Kidney (tissue), 22 donors: ENCODE measurements at places on chromosomes 7 and 10. TPM values are rescaled to one million over a fixed set of nuclear protein-coding genes. Genes with fewer than 3 reads are reported as not detected.

DNA sequence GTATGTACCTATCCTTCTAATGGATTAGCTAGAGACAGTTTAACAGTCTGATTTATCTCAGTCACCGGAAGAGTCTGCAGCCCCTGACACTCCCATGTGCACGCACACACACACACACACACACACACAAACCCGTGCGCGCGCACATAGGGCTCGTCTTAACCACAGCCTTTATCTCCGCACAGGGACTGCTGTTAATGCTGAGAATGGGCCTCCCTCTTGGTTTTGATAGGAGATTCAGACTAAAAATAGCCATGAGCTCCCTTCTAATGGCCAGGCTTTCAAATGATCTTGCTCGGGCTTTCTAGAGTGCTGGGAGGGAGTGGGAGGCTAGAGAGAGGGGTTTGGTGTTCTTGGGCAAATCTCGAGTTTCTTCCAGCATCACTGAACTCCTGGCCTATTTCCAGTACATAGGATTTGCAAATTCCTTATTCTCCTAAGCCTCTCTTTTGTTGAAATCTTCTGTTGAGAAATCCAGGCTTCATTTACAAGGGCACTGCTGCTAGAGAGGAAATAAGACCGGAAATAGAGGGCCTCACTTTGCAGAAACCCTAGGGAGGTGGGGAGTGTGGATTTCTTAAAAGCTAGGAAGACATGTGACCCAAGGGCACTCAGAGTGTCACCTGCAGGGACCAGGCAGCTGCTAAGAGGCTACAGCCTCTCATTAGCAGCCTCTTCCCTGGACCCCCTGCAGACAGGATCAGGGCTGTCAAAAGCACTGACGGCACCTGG is 2.4 kb downstream of the TMEM72 start:
- DNase-seq, result peak; percentile 81

- no peak for DNase-seq
Measured at GRCh38 chr10:28431139-28431538, 101.8 kb upstream of the WAC start.

- DNase-seq, result no peak
Measured at GRCh38 chr7:3064067-3064466, 20.4 kb upstream of the CARD11 start.

DNA sequence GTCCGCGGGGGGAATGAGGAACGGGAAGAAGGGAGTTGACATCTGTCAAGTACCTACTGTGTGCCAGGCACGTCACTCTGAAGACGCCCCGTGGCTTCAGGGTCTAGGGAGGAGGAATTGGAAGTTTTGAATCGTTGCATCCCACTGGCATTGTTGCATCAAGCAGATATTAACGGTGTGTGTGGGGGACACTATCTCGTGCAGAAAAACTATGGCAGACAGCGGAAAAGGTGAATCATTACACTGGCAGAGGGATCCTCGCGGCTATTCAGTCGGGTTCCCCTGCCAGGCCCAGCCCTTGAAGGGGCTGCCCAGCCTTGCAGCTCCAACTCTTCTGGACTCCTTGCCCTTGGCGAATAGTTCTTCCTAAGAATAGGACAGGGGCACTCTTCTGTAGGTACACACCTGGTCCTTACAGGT is 1.0 kb upstream of the KIAA1549 start:
- no peak for DNase-seq

- no peak for DNase-seq
Measured at GRCh38 chr10:35307297-35307696, 29.0 kb upstream of the CCNY start.

DNA sequence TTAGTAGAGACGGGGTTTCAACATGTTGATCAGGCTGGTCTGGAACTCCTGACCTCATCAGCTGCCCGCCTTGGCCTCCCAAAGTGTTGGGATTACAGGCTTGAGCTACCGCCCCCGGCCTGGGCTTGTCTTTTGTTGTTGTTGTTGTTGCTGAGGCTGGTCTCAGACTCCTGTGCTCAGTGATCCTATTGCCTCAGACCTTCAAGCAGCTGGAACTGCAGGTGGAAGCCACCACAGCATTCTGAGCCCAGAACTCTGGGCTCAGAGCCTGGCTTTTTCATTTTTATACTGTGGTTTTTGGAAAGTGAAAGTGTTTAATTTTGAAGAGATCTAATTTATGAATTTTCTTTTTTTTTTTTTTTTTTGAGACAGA is 16.2 kb upstream of the DNAJB6 start:
- DNase-seq, result no peak

GRCh38 chr10:33434933-33435332 is 100.5 kb upstream of the NRP1 start:
- DNase-seq, result no peak

GRCh38 chr10:90959826-90960225 is 38.9 kb upstream of the ANKRD1 start:
- DNase-seq, result no peak

DNA sequence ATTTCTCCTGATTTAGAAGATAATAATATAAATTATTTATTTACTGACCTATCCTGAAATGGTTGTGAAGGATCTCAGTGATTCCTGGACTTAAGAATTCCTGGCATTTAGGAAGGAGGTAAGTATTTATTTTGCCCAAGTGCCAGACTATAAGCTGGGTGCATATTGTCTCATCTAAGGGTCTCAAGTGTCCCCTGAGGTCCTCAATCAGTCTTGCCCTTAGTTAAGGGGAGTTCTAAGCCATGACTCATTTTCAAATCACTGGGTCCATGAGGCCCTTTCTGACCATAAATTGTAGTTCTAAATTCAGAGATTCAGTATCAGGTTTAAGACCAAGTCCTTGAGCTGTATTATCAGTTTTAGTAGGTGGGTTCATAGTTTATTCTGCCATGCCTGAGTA is 251.6 kb upstream of the MEOX2 start:
- DNase-seq, result no peak

Gene ANKRD7
- total RNA-seq, result 3.0 TPM

Gene TDRD1
- total RNA-seq, result 0.88 TPM

Gene GIMAP5
- total RNA-seq, result 30.0 TPM

Gene SPDYE16
- 0.31 TPM for total RNA-seq
